Effector CD4-positive, alpha-beta T cell (primary cell): ENCODE measurements at places on chromosomes 3 and 15.

DNA sequence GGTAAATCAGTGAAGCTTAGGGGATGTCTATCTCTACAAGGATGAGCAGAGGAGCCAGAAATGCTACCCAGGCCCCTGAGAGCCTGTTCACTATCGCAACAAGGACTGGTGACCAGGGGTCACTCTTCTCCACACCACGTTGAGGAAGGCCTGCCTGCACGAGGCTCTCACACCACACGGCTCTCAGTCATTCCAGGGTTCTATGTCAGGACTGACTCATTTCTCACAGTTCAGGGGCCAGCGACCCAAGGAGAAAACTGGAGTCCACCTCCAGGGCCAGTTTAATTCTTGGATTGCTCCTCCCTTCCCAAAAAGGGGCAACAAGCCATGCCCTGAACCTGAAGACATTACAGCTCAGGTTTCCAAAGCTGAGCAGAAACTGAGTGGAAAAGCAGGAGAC is 33.9 kb downstream of the ANP32A start:
- DNase-seq = no peak

DNA sequence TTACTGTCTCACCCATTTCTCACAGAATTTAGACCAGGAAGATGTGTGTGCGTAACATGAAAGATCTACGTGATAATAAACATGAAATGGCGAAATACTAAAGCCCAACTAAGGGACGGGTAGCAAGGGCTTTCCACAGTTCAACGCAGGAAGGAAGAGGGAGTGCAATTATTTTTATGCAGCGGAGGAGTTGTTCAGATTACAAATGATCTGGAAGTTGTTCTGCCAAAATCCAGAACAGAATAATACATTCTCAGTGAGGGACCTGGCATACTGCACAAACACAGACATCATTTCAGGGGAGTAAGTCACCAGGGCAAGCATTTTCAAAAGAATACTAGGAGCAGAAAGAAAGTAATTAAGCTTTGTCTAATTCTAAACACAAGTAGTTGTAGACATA is 133.6 kb upstream of the RAP2B start:
- no peak for DNase-seq

DNA sequence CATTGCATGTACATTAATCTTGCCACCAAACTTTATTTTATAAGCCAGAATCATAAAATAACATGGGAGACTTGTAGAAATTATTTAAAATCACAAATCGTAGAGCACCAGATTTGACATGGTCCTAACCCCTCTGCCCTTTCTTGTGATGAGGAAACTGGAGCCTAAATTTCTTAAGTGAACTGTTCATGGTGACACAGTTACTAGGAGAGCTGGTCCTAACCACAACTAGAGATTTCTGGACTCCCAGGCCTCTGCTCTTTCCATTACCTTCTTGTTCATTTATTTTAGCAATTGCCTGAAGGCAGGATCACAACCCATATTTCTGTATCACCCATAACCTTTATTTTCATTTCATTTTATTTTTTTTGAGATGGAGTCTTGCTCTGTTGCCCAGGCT is 352.5 kb downstream of the LPP start:
- DNase-seq = no peak

- no peak for DNase-seq
Observed at GRCh38 chr15:55457401-55458022, 49.2 kb downstream of the PIERCE2 start.

DNA sequence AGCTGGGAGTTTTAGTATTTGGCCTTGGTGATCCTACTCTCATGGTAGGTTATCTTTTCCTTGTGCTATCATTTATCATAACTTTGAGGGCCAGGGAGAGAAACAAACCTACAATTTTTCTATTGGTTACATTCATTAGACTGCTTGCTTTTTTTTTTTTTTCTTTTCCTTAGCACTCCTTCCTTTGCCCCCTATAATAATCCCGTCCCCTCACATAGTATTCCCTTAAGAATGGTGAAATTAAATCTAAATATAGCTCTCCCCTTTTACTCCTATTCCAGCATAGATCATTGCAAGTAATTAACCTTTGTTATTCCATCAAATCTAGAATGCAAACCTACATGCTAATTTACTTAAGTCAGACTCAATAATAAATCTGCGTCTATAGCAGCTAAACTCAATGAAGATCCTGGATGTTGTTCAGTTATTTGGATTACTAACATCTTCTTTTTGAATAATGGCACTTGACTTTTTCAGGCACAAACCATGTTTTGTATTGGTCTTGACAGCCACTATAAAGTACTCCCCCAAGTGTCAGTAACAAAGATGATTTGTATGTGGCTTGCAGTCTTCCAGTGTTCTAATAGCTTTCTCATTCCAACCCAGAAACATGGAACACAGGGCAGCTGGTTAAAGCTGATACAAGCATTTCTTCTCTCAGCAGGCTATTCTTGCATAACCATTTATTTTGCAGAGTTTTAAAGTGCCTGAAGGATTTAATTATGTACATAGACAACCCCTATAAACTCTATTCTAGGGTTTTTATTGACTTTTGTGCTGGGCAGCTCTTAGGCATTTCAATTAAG is 420.6 kb downstream of the MECOM start:
- no peak for DNase-seq

GRCh38 chr3:139652561-139652960 is 25.2 kb downstream of the NMNAT3 start:
- no peak for DNase-seq

DNA sequence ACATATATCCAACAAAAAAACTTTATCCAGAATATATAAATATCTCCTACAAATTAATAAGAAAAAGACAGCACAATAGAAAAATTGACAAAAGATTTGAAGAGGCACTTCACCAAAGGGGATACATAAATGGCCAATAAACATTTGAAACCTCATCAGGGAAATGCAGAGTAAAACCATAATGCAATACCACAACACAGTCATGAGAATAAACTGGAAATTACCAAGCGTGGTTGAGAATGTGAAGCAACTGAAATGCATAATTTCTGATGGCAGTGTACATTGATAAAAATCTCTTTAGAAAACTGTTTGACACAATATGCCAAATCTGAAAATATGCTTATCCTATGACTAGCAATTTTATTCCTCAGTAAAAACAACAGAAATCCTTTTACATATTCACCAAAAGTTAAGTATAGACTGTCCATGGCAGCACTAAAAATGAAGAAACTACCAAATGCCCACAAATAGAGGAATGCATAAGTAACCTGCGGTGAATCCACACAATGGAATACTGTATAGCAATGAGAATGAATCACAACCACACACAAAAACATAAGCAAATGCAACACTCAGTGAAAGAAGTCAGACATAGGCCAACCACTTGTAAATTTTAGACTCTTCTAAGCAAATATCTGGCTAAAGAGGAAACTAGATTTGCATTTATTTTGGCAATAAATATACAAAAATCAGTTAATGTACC is 7.9 kb downstream of the LYZL4 start:
- no peak for DNase-seq

DNA sequence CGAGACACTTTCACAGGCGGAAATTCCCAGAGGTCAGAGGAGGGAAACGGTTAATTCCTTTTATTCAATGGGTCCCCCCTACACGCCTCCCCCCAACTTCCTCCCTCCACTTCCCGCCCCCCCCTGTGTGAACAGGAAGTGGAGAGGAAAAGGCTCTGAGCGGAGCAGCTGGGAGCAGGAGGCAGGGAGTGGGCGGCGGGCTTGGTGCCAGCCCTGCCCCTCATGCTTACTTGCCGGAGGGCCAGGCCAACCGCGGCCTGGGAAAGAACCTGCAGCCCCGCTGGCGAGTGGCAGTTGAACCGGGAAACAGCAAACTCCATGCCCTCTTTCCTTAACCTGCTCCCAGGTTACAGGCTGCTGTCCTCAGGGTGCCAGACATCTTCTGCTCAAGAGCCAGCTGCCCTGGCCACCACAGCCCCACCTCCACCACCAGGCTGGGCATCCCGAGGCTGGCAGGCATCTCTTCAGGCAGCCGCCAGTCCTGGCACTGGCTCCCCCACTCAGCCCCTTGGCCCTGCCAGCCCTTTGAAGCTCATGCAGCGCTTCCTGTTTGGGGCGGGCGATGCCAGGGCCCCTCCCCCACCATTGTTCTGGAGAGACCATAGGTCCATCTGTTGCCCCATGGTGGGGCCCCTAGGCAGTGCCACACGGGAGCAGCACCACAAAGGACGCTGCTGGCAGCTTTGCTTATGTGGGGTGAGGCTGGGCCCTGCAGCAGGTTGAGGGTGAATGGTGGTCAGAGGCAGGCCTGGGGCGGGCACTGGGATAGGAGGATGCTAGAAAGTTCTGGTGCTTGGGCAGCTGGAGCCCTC is 12.9 kb downstream of the VPS18 start:
- DNase-seq = peak; percentile 49

- no peak for DNase-seq
Observed at GRCh38 chr3:131393868-131394267, 12.3 kb downstream of the NUDT16 start.

DNA sequence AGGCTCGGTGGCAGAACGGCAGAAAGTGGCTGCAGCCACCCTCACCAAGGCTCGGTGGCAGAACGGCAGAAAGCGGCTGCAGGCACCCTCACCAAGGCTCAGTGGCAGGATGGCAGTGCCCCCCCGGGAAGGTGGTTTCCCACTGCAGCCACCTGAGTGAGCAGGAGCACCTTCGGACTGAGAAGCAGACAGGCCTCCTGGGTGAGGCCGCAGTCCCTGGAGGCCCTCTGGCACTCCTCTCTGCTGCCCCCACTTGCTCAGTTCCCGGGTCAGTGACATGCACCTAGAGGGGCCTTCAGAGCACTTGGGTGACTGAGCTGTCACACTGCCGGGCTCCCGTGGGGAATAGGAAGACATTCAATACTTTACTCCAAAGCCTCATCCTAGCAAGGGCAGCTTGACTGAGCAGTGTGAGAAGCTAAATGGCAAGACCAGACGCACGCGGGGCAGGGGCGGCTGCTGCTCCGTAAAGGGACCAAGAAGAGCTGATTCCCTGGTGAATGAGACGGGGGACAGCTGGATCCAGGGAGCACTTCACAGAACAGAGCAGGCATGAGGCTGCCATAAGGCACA is 62.7 kb downstream of the PCSK6 start:
- DNase-seq = no peak

GRCh38 chr15:76871930-76872329 is 33.2 kb downstream of the SCAPER start:
- no peak for DNase-seq

DNA sequence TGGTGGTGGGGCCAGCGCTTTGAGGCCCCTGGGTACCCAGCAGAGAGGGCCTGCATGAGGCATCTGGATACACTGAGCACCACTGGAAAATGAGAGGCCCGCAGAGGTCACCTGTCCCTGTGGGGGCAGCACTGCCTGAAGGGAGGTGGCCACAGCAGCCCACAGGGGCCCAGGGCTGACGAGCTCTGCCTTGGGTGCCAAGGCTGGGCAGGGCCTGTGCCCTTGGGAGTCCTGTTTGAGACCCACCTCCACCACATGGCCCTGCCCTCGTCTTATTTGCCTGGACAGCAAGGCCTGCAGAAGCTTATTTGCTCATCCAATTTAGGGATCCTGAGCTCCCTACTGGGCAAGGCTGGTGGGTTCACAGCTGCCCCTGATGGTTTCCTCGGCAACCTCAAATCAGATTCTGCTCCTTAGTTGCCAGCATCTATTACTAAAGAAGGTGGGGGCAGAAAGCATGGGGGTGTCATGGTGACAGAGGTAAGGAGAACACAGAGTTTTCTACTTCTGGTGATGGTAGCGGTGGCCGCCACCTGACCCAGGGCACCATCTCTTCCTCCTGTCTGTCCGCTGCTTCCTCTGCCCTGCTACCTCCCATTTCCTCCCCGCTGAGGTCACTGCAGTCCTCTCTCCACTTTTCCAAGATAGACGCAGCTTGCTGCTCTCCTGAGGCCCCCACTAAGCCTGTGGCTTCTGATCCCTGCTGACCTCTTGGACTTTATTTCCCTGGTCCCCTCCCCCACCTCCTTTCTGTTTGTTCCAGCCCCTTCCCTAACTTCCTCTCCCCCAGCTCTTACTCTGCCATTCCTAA is 62.9 kb downstream of the HMCES start:
- DNase-seq = no peak

GRCh38 chr3:114519415-114519814 is 225.6 kb downstream of the TIGIT start:
- no peak for DNase-seq

GRCh38 chr3:66338927-66339326 is 118.1 kb downstream of the SLC25A26 start:
- no peak for DNase-seq

- no peak for DNase-seq
Observed at GRCh38 chr3:151350656-151351055, 21.3 kb upstream of the P2RY13 start.

DNA sequence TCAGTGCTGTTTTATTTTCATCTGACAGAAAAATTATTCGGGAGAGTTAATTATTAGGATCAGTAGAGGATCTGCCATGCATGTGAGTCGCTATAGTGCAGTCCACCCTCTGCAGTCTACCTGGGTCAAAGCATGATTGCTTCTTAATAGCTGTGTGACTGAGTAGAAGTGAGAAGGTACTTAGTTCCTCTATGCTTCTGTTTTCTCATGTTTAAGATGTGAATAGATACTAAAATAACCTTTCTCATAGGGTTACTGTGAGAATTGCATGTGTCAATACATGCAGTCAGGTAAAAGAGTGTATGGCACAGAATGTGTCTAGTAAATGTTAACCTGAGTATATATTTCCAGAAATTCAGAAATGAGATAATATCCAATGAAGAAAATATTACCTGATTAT is 435.7 kb downstream of the NAALADL2 start:
- DNase-seq = no peak
